ENCODE measurements at places on chromosomes 7 and 10.

DNA sequence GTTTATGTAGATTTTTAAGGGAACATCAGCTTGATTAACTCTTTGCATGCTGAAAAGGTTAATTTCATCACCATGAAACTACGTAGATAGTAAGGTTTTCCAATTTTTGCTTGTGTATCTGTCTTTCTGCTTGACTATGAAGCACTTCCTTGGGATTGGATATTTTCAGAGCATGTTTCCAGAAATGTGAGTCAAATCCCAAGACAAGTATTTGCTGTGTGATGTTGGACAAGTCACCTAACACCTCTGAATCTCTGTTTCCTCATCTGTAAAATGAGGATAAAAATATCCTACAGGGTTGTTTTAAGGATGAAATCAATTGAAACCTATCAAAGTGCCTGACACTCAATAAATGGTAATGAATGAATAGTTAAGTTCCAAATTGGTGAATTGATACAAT lies 42.4 kb downstream of the ANK3 start:
- no peak for DNase-seq

- no peak for DNase-seq
These were observed 607 bp upstream of the SMO start for GRCh38 chr7:129187681-129188371.

DNA sequence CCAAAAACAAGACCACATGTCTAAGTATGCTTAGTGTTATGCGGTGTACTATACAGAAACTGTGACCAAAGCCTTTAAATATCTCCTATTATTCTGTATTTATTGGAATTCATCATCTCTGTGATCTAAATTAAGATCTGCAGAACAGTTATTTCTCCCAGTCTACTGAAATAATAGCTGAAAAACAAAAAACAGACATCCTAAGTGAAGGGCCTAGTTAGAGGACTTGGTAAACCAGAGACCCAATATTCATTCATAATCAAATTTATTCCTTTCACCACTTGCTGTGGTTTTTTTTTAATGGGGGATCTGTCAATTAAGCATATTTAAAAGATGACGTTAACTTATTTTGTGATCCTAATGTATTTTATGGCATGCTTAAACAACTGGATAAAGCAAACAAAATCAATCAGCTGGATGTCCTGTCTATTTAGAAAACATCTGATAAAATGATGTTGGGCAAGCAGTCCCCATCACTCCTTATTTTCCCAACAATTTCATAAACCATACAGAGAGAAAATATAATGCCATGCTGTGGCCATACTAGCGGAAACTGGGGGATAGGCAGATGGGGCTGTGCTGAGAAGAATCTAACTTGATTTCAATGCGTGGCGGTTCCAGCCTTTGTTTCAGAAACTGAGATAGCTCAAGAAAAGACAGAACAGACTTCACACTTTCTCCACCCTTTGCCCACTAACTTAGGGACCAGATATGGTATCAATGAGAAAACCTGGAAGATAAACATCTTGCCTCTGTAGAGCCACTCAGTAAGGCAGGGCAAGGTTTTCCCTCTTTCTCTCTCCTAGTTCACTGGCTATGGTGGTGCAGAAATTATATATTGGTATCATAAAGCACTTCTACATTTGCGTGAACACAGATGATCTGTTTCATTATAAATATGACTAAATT lies 32.9 kb downstream of the ICA1 start:
- DNase-seq, result no peak

- no peak for DNase-seq
These were observed 13.5 kb downstream of the LRMDA start for GRCh38 chr10:75444781-75445386.

DNA sequence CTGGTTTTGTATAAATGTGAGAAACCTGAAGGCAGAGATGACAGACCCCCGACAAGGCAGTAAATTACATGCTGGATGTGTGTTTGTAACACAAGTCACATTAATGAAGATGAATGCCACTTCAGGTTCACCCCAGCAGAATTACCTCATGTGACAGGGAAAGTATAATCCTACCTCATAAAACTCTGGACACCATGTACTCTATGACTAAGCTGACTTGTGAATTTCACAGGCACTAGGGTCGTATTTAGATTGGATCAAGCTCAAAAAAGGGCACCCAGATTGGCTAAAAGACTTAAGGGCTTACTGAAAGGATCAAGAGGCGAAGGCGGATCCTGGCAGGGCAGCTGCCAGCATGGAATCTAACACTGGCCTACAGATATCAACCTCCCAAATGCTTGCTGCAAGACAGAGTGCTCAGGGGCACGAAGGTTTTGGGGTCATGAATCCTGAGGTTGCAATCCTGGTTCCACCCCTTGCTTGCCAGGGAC lies 161.4 kb downstream of the PIP4K2A start:
- DNase-seq, result no peak

- DNase-seq, result peak; percentile 71
These were observed 41.8 kb upstream of the LRRC18 start for GRCh38 chr10:48981310-48981907.

GRCh38 chr7:135414850-135415439 lies 95.0 kb downstream of the CNOT4 start:
- DNase-seq, result no peak

DNA sequence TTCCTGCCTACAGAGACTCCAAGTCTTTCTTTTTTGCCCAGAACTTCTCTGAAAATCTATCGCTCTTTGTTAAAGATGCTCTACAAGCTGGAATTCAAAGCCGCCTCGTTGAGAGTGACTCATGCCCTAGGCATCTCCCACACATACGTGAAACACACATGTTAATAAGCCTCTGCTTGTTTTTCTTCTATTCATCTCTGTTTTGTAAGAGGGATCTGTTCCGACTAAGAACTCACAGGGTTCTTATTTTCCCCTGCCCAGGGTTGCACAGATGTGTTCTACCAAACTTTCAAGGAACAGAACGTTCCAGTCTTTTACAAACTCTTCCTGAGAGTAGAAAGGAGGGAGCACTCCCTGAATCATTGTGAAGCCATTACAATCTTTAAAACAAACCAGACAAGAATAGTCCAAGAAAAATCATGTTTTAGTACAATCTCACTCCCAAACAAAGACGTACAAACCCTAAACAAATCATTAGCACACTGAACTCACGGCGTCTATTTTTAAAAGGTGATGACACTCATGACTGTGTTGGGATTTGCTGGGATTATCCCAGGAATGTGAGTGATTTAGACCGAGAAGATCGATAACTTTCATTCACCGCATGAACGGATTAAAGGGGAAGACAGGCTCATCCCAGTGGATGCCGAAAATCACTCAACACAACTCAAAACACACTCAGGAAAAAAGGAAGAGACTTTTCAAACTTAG lies 55.3 kb upstream of the INPP5A start:
- DNase-seq, result no peak

DNA sequence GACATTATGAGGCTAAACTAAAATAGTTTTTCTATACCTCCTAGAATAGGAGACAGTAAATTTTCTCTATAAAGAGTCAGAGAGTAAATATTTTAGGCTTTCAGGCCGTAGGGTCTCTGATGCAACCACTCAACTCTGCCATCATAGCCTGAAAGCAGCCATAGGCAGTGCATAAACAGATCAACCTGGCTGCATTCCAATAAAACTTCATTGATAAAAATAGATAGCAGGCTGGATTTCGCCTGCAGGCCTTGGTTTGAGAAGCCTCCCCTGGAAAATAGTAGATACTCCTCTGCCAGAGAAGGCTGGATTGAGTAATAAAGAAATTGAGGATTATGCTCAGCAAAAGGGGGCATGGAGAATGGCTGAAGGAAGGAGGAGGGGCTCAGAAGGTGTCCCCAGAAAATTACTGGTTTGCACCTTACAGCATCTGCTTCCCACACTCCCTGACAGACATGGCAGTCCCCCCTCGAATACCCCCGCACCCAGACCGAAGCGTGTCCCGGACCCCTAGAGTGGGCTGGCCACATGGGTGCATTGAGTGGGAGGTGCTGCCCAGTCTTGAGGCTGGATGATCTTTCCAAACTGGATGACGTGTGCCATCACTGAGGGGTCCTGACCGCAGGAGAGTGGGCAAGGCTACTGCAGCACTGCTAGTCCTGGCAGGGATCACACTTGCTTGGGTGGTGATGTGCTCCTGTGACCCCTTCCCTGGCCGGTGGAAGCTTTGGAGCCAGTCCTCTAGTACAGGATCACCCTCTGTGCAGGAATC lies 126.6 kb downstream of the PTPN20 start:
- DNase-seq, result no peak

DNA sequence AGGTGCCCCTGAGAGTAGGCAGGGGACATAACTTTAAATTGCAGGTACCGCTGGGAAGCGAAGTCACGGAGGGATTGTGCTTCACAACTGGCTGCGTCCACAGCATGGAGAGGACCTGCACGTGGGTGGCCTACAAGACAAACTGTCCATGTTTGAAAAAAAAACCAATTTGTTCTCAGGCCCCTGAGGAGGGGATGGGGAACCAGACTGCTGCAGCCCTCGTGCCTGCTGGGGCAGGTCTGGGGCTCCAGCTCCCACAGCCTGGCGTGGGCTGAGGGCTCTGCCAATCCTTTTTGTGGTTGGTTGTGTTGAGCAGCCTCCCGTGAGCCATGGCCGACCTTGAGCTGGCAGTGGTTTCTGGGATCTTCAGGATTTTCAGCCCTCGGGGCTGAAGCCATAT lies 9.7 kb downstream of the SFRP5 start:
- no peak for DNase-seq

- DNase-seq, result no peak
These were observed 12.7 kb downstream of the SLC29A3 start for GRCh38 chr10:71331736-71332135.

- DNase-seq, result peak; percentile 77
These were observed 27.1 kb downstream of the PRLHR start for GRCh38 chr10:118568327-118568848.

GRCh38 chr10:84429926-84430520 lies 101.6 kb downstream of the CCSER2 start:
- peak; percentile 79 for DNase-seq

DNA sequence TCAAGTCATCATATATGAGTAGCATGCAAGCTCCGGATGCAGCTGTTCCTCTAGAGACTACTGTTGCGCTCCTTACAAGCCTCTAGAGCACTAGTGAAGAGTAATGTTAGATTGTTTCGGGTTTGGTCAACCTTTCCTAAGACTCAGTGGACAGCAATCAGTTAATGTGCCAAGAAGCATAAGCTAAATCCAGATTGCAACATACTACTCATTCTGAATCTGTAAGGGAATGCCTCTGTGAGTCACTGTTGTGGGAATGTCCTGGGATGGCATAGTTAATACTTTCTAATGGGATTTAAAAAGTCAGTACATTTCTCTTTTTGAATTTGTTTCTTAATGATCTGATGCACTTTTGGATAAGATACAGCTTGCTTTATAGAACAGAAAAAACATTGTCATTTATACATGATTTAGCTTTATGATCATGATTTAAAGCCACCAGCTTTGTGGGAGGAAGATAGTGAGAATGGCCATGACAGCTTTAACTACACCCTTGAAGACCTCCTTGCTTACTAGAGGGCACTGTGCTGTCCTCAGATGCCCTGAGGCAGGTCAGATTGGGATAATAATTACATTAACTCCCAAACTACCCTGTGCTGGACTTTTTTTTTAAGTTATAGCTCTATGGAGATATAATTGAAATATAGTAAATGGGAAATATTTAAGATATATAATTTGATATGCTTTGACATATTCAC lies 138.4 kb downstream of the SDK1 start:
- no peak for DNase-seq

DNA sequence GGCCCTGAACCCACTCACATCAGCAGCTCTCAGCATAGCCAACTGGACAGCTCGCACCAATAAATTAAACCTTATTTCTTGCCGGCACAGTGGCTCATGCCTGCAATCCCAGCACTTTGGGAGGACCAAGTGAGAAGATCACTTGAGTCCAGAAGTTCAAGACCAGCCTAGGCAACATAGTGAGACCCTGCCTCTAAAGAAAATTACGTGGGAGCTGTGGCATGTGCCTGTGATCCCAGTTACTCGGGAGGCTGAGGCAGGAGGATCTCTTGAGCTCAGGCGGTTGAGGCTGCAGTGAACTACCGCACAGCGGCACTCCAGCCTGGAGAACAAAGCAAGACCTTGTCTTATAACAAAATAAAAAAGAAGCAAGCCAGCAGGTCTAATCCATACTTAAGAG lies 75.7 kb downstream of the SEPTIN14 start:
- peak; percentile 24 for DNase-seq

DNA sequence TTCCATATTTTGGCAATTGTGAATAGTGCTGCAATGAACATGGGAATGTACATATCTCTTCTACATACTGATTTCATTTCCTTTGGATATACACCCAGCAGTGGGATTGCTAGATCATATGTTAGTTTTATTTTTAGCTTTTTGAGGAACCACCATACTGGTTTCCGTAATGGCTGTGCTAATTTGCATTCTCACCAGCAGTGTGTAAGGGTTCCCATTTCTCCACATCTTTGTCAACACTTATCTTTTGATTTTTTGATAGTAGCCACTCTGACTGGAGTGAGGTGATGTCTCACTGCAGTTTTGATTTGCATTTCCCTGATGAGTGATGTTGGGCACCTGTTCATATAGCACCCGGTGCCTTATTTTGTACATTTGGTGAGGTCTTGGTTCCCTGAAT lies 519.6 kb downstream of the REEP3 start:
- no peak for DNase-seq

DNA sequence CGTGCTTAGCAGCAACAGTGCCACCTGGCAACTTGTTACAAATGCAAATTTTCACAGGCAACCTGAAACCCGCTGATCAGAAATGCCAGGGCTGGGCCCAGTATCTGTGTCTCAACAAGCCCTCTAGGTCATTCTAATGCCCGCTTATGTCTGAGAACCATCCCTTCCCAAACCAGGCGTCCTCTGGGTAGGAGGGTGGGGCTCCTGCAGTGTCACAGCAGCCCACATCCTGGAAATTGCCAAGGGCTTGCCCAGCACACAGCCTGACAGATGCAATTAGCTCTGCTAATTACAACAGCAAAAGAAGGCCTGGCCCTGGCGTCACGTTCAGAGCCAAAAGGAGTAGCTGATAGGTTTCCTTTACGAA lies 15.9 kb downstream of the ITPRIP start:
- no peak for DNase-seq

DNA sequence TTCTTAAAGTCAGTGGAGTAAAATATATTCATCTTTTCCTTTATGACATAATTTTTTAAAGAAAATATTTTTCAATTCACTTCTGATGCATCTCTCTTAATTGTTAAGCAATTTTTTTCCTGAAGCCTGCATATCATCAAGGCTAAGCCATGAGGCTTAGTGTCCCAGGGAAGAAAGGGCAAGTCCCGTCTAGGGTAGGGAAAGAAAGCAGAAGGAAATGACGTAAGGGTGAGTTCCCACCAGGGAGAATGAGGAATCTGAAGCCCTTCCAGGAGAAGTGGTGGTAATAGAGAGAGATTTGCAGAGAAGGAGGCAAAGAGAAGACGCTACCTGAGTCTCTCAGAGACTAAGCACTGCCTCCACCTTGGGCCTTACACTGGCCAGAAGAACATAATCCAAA lies 96.8 kb upstream of the NFE2L3 start:
- DNase-seq, result no peak

DNA sequence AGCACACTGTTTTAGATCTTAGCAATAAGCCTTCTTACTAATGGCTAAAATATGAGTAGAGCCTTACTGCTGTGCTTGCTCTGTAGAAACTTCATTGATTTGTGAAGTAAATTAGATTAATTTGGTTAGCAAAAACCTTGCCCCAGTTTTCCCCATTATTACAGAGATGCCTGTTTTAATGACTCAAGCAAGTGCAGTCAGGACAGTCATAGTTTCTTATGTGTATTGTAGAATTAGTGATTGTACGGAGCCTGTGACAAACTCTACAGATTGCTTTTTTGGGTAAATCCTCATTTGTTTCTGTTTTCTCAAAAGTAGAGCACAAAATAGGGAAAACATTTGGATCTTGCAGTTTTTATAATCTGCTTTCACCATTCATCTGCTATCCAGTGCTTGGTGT lies 7.0 kb downstream of the TAX1BP1 start:
- no peak for DNase-seq

GRCh38 chr10:28910956-28911355 lies 233.6 kb downstream of the BAMBI start:
- DNase-seq, result no peak
